ENCODE measurements at places on chromosomes 5 and 9.

GRCh38 chr9:38039907-38040682 is 28.9 kb downstream of the SHB start:
- no peaks in the 10 kb centered on the region for H3K27me3 ChIP-seq
- peaks cover 5% of the 10 kb centered on the region for H3K4me1 ChIP-seq
- DNase-seq, result no peak
- H3K27ac ChIP-seq, result no peak overlapping the region
- H3K4me3 ChIP-seq, result no peak overlapping the region

- no peaks in the 10 kb centered on the region for H3K36me3 ChIP-seq
- H3K4me3 ChIP-seq, result no peak overlapping the region
- H3K27me3 ChIP-seq, result no peaks in the 10 kb centered on the region
- no peaks in the 10 kb centered on the region for H3K4me1 ChIP-seq
Measured at GRCh38 chr5:31702712-31703111, 63.8 kb downstream of the PDZD2 start.

DNA sequence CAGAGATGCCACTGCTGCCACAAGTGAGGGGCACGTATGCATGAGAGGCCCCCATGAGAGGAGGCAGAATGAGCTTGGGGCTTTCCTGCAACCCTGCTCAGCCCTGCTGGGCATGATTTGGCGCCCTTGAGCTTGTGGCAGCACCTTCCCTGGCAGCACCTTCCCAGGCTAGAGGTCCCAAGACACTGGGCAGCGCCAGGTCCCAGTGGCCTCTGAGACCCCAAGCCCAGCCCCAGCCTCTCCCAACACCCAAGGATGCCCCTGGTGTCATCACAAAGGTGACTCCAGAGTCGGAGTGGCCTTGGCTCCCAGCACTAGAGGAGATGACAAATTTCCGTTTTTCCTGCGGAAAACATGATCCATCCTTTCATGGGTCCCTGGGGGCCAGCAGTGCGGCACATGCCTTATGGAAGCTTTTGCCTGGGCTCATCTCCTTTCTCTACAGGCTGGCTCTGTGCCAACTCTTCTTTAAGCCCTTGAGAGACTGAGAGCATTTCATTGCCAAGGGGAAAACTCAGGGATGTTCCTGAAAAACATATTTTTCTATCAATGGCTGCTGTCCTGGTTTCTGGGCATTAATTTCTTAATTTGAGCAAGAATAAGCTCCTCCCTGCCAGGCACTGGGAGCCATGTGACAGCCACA is 77.1 kb upstream of the ADAMTS2 start:
- H3K27me3 ChIP-seq, result no peaks in the 10 kb centered on the region
- no peak for DNase-seq
- no peak overlapping the region for H3K4me3 ChIP-seq
- no peaks in the 10 kb centered on the region for H3K36me3 ChIP-seq
- H3K27ac ChIP-seq, result no peak overlapping the region
- H3K4me1 ChIP-seq, result no peaks in the 10 kb centered on the region

GRCh38 chr9:137353223-137354152 is 51.4 kb upstream of the NRARP start:
- H3K4me3 ChIP-seq, result no peak overlapping the region
- no peaks in the 10 kb centered on the region for H3K27me3 ChIP-seq
- no peak overlapping the region for H3K27ac ChIP-seq
- no peaks in the 10 kb centered on the region for H3K4me1 ChIP-seq
- H3K36me3 ChIP-seq, result no peaks in the 10 kb centered on the region
- no peak for DNase-seq

GRCh38 chr9:71761938-71762353 is 6.4 kb downstream of the CEMIP2 start:
- H3K4me3 ChIP-seq, result no peak overlapping the region
- H3K27ac ChIP-seq, result no peak overlapping the region

Measured in GM12878 (cell line).